NCI-H226 (cell line): ENCODE measurements at places on chromosomes 11 and 22.

DNA sequence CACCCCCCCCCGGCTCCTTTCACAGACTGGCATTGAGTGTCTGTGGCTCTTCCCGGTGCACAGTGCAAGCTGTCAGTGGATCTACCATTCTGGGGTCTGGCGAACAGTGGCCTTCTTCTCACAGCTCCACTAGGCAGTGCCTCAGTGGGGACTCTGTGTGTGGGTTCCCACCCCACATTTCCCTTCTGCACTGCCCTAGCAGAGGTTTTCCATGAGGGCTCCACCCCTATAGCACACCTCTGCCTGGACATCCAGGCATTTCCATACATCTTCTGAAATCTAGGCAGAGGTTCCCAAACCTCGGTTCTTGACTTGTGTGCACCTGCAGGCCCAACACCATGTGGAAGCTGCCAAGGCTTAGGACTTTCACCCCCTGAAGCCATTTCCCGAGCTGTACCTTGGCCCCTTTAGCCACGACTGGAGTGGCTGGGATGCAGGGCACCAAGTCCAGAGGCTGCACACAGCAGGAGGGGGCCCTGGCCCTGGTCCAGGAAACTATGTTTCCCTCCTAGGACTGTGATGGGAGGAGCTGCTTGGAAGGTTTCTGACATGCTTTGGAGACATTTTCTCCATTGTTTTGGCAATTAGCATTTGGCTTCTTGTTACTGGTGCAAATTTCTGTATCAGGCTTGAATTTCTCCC, 26.0 kb downstream of the BCL2L13 start:
- DNase-seq = no peak

DNA sequence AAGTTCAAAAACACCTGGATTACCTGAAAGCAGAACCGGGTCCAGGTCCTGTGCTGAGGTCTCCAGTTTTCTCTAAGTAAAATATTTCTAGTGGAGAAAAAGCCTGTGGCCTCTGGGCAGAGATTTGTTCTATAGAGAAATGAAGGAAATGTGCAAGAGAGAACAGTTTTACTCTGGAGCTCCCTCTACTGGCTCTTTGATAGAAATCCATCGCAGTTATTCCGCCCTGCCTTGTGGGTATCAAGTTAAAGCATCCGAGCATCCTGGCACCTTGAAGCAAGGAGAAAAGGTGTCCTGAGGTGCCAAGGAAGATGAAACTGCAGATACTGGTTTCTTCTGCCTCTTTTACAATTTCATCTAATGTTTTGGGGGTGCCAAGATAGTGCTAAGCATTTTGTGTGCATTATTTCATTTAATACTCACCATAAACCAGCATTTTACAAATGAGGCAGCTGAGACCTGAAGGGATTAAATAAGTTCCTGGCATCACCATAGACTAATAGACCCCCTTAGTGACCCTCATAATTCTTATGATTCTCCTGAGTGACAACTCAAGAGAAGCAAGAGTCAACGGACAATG, 113.1 kb upstream of the HSD17B12 start:
- no peak for DNase-seq

GRCh38 chr22:41469218-41469851, 418 bp downstream of the ACO2 start:
- DNase-seq = no peak

GRCh38 chr11:105156720-105157119, 17.2 kb upstream of the CARD18 start:
- no peak for DNase-seq

DNA sequence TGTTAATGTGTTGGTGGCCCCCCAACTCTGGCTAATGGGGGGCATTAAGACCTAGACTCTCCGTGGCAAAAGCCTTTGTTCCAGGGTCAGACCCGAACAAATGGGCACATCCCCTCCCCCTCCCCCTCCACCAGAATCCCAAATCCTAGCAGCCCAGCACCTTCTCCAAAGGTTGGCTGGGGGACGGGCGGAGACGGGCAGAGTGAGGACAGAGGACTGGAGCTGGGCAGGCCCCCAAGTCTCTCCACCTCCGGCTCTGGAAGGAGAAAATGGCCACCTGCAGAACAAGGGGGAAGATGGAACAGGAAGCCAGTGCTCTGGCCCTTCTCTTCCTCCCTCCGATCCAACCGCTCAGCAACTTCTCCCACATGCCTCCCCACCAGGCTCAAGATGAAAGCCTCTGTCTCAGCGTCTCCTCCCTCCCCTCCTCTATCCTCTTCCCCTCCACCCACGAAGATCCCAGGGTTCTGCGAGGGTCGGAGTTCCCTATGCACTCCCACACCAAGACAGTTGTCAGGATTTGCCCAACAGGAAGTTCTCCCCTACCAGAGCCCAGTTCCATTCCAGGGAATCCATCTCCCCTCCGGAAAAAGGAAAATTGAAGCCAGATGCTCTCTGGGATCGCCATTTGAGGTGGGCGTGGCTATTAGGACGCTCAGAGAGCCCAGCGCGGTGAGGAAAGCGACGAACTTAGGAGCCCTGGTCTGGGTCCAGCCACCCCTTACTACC, 20.1 kb downstream of the ADA2 start:
- DNase-seq = no peak

- no peak for DNase-seq
Measured at GRCh38 chr11:16078936-16079335, 277.4 kb downstream of the SOX6 start.

DNA sequence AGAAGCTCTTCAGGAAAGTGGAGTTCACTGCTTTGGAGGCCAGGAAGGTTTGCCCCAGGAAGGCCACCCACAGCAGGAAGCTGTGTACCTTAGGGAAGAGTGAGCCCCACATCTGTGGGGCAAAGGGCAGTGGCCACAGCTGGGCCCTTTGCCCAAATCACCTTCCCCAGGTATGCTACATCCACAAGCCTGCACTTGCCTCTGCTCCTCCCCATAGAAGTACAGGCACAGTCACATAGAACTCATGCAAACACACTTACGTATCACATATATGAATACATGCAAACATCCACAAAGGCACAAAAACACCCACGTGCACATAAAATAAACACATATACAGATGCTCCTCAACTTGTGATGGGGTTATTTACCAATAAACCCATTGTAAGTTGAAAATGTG, 2.1 kb downstream of the TRIM29 start:
- DNase-seq = no peak

- peak; percentile 36 for DNase-seq
Measured at GRCh38 chr11:47373876-47374719, 4.2 kb downstream of the SPI1 start.

- DNase-seq = no peak
Measured at GRCh38 chr11:646214-646613, 9.1 kb downstream of the DRD4 start.

DNA sequence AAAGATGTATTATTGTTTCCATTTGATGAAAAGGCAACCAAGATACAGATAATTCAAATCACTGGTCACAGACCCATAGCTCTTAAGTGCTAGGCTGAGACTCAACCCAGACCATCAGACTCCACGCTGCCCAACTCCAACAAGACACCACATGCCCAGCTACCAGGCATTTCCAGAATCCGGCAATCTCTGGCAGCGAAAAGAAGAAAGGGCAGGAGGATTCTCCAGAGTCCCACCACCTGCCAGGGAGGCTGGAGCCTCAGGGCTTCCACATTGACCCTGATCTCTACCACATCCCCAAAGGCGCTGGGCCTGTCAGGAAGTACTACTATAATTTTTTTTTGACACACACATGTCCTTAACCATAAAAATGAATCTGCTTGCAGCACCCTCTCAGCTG, 61.4 kb upstream of the ARFGAP3 start:
- no peak for DNase-seq

DNA sequence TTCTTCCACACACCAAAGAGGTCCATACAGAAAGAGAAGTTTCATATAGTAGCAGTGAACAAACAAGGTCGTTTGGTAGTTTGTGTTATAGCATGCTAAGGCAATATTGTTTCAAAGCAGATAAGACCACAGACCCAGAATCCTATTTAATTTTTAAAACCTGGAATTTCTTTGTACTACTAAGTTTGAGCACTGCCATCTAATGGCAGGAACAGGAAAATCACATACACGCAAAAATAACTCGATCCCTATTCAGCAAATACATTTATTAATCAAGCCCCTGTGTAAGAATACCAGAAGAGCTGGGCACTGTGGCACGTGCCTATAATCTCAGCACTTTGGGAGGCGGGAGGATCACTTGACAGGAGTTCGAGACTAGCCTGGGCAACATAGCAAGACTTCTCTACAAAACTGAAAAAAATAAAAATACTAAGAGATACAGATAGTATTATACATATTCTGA, 2.9 kb upstream of the BTBD10 start:
- no peak for DNase-seq

DNA sequence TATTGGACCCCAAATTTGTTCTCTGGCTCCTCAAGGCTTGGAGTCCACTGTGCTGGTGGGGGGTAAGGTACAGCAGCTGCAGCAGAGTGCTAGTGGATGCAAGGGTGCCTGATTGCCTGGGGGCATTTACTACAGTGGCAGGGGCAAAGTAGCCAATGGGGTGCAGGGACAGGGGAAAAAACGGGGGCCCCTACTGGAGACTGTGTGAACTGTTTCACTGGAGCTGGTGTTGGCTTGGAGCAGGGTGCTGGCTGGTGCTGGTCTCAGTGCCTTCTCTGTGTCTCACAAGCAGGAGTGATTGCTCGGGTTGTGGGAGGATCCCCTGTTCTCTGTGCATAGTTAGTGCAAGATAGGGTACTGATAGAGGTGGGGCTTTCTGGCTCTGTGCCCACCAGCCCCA, 935.9 kb downstream of the JRKL start:
- no peak for DNase-seq
